NCI-H2107 (cell line): ENCODE measurements at places on chromosomes 13 and 19.
A peak's percentile ranks its signal among the peaks of the same experiment; 100 is the strongest.

GRCh38 chr13:78102121-78102677, 183.6 kb upstream of the EDNRB start:
- DNase-seq, result no peak

GRCh38 chr19:58150328-58150921, at the start of gene ZNF329:
Gene ZNF329, minus strand, starts transcription at chr19:58150789. Its CDS starts 21,286 bp downstream, at chr19:58129503.
- peak; percentile 59 for DNase-seq

DNA sequence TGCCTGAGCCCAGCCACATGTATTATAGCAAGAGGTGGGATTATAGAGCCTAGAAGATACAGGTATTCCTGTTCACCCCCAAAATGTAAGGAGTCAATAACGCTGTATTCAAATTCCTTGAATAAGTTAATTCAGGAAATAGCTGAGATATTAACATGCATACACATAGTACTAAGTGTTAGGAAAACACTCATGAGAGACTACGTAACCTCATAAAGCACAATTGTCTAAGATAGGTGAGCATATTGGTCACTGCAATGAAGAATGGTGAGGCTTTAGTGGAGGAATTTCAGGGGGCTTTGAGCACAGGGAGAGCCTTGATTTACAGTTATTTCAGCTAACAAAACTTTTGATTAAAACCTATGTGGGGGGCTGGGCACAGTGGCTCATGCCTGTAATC, 161.6 kb downstream of the LMO7 start:
- no peak for DNase-seq

DNA sequence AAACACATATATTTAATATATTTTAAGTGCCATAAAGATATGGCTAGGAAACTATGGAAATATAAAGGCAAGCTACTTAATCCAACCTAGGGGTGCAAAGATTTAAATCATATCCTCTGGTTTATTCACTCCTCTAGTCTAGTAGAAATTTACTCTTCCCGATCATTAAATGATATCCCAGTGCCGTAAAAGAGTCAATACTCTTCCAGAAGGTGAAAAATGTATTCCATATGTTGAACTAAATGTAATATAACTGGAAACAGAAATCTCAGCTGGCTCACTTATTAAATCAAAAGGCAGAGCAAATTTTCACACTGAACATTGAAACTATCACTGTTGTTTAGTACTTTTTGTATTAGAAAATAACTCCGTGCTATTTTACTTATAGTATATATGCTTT, 11.1 kb downstream of the MAB21L1 start:
- no peak for DNase-seq

- peak; percentile 1 for DNase-seq
Observed at GRCh38 chr13:50910485-50910805, 854 bp downstream of the RNASEH2B start.

DNA sequence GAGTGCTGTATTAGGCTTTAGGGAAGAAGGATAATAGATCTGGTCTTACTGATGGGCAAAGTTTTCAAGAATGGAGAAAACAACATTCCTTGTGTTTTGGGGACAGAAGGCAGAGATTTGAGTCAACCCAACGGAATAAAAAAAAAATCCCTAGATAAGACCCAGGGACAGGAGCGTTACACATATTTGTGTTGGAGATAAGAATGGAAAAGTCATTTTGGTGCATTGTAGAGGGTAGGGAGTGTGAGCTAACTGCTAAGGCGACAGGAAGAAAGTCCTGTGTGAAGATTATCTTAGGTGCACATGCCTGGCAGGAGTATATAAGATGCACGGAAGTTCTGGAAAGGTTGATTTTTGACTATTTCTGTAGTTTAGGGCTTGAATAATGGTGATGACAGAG, 450.3 kb upstream of the ARGLU1 start:
- DNase-seq, result no peak

DNA sequence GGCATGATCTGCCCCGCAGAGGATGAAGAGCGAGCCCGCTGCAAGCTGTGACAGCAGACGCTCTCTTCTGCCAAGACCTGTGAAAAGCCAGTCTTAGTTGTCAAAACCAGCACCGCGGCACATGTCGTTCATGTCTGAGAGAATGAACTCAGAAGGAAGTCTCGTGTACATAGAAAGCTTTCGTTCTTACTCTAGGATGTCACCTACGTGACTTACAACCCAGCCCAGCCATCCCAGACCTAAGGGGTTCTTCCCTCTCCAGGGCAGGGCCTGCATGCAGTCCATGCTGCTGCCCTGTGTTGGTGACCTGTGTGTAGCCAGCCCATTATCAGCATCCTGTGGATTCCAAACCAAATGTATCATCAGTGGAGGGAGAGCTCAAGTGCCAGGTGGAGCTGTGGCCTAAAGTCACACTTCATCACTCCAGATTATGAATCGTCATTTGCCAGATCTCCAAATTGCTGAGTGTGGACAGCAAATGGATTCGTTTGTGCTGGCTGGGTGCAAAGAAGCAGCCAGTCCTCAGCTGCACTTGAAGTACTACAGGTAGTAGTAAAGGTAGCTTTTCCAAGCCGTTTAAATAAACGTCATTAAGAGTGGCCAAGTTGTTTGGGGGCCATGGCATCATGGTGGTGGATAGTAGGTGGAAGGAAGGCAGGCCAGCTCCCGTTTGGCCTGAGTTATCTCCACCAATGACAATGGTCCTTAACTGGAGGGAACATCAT, 73.9 kb upstream of the GPR183 start:
- no peak for DNase-seq

DNA sequence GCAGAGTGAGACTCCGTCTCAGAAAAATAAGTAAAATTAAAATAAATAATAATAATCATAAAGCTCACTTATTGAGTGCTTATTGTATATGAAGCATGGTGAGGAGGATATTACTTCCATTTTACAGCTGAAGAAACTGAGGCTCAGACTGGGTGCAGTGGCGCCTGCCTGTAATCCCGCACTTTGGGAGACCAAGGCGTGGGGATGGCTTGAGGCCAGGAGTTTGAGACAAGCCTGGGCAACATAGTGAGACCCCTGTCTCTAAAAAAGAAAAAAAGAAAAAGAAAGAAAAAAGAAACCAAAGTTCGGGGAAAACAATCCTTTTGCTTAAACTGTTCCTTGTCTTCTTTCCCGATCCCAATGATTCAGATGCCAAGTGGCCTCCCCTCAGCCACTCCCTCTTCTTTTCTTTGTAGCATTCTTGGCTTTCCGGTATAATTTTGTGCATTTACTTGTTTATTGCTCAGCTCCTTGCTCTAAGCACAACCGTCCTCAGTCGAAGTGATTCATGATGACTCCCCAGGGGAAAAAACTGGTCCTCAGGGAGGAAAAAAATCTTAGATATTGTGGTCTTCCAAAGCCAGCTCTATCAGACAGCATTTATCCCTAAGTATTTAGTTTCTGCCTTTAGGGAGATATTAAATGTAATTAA, 965 bp upstream of the EIF3G start:
- no peak for DNase-seq

DNA sequence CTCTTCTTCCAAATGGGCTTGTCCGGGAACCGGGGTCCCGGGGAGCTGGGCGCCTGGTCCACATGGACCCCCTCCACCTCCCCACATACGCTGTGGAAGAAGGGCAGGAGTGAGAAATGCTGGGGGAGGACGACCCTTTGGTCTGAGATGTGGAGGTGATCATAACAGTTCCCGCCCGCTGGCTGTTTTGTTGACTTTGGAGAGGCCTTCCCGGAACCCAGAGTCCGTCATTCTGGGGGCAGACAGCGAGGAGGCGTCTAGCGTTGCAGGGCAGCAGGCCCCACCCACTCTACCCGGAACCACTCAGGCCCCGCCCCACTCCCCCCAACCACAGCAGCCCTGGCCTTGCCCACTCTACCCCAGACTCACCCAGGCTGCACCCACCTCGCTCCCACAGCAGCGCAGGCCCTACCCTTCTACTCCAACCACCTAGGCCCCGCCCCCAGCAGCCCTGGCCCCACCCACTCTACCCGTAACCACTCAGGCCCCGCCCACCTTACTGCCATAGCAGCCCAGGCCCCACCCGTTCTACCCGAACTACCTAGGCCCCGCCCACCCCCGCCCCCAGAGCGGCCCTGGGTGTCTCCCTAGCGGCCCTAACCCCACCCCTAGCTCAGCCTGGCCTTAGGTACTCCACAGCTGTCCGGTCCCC, 7.1 kb downstream of the GPR108 start:
- no peak for DNase-seq

GRCh38 chr13:43022934-43023288, 475 bp upstream of the DNAJC15 start:
- DNase-seq, result no peak

DNA sequence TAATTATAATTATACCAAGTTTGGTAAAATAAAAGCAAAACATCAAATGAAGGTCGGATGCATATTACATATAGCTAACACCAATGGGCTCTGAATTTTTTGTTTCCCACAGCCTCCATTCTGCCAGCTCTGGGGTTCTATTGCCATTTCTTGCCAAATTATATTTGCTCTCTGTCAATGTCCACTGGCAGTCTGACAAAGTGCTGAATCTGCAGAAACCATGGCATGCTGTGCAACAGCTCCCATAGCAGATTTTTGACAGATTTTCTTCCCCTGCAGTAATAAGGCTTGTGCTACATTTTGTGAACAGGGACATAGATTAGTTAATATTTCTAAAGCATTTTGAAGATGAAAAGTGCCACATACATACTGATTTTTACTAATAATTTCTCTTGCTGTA, 1102.1 kb downstream of the DIAPH3 start:
- no peak for DNase-seq

DNA sequence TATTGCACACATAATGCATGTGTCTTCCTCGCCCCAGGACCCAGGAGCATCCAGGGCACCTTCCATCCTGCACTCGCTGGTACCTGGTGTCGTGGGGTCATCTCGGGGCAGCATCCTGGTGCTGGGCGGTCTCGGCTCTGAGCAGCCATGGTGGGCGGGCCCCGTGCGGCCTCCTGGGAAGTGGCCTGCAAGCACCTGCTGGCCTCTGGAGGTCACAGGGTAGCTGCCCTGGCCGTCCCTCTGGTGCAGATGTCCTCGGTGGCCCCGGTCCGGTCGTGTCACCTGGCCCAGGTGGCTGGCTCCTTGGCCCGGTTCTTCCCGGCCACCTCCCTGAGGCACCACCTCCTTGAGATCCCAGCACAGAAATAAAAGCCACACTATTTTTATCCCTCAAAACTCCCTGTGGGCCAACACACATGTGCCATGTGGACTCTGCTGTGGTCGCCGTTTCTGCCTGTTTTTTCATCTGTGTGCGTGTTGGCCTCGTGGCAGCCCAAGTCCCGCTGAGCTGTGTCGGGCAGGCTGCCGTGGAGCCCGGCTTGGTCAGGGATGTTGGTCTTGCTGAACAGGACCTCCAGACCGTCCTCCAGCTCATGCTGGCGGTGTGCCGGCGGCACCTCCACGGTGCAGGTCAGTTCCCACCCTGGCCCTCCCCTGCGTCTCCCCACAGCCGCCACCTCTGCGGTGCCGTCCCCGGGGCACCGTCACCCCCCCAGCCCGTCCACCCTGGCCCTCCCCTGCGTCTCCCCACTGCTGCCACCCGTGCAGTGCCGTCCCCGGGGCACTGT, 5.0 kb upstream of the GZMM start:
- DNase-seq, result no peak

DNA sequence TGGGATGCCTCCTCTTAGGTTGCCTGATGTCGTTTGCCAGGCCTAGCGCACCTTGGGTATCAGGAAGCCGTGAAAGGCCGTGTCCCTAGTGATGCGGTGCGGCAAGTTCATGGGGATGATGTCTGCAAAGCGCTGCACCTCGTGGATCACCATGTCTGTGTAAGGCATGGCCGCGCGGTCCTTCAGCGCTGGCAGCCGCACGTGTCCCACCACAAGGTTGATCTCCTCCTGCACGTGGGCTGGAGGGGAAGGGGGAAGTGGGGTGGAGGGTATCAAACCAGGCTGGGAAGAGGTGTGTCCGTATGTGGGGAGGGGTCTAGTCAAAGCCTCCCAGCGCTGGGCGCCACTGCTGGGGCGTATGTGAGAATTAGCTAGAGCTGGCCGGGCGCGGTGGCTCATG, 23.2 kb downstream of the EGLN2 start:
- DNase-seq, result no peak
